HS-27A (cell line): ENCODE measurements at places on chromosomes 3 and 15.

- DNase-seq: no peak
Measured at GRCh38 chr3:175337631-175338030, 478.5 kb downstream of the NAALADL2 start.

DNA sequence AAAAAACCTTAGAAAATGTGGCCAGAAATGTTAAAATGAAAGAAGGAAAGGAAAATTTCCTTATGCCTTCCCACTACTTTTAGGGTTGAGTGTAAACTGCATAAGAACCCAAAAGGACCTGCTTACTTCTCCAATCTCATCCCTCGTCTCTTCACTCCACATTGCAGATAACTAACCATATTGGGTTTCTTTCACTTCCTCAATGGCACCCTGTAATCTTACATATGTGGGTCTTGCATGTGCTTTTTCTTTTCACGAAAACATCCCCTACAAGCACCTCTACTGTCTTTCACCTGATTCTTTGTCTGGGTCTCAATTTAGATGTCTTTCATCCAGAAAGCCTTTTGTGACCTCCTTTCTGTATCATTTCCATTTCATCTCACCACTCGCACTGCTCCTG lies 23.1 kb downstream of the EOMES start:
- no peak for DNase-seq

GRCh38 chr3:168251371-168251770 lies 155.6 kb upstream of the GOLIM4 start:
- DNase-seq: no peak

GRCh38 chr3:18428036-18428435 lies 2.9 kb upstream of the SATB1 start:
- DNase-seq: no peak

DNA sequence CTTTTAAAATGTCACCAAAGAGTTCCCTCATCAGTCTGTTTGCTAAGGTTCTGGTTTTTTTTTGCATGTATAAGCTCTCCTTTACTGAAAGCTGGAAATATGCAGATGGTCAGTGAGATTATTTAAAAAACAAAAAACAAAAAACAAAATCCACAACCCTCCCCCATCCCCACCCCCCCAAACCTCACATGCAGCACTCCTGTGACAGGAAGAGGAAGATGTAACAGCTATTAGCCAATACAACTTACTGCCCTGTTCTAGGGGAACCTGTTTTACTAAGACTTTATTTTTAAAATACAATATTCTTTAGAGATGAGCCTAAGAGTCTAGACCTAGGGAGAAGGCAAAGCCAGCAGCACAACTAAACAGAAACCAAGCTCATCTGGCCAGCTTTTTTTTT lies 39.5 kb downstream of the ANP32A start:
- DNase-seq: no peak

GRCh38 chr3:182692695-182693094 lies 100.6 kb upstream of the ATP11B start:
- DNase-seq: no peak

GRCh38 chr3:191882289-191882688 lies 421.3 kb downstream of the PYDC2 start:
- no peak for DNase-seq

DNA sequence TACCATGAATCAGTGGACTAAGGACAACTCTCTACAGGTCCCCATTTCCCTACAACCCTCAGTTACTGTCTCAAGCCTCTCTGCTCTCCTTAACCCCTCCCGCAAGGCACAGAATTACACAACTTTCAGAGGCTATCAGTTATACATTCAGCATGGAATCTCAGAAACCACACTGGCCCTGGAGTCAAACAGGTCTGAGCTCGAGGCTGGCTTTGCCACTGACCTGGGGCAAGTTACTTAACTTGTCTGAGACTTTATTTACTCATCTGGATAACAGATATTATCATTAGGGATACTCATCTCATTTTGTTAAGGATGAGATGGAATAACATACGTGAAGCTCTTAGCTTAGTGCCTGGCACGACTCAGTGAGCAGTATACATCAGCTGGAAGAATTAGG lies 95.2 kb downstream of the WDR76 start:
- no peak for DNase-seq

DNA sequence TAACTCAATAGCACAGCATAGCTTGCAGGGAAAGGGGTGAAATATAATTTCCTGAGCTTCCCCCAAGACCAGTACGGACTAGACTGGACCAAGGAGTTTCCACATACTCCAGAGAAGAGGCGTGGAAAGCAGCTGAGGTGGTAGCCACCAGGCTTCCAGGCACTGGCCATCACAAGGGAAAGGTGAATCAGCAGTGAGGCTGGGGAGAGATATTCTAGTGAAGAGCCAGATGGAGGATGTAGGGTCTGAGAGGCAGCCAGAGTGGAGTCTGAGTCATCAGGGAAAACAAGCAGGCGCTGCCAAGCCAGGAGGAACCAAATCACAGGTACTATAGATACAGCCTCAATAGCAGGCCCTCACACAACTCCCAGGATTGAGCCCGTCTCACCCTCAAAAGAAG lies 9.6 kb upstream of the RASA2 start:
- no peak for DNase-seq

- no peak for DNase-seq
Measured at GRCh38 chr3:127467391-127467790, 123.1 kb downstream of the TPRA1 start.

GRCh38 chr3:131503320-131503635 lies 507 bp upstream of the MRPL3 start:
- no peak for DNase-seq

- DNase-seq: no peak
Measured at GRCh38 chr3:103067963-103068362, 633.1 kb downstream of the ZPLD1 start.

DNA sequence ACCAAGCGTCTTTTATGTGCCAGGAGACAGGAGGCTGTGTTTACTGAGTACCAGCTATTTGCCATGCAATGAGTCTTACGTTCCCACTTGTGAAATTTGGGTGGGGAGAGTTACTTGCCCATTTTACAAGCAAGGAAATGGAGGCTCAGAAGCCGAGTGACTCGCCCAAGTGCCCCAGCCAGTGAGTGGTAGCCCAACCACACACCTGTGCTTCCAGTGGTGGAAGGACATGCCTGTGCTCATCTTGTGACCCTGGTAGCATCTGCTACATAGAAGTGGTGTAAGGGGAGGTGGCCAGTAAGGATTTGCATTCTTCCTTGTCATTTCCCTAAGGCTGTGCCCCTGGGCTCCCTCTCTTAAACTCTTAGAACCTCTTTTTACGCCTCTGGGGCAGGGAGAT lies 49.3 kb downstream of the FBLN2 start:
- DNase-seq: no peak

DNA sequence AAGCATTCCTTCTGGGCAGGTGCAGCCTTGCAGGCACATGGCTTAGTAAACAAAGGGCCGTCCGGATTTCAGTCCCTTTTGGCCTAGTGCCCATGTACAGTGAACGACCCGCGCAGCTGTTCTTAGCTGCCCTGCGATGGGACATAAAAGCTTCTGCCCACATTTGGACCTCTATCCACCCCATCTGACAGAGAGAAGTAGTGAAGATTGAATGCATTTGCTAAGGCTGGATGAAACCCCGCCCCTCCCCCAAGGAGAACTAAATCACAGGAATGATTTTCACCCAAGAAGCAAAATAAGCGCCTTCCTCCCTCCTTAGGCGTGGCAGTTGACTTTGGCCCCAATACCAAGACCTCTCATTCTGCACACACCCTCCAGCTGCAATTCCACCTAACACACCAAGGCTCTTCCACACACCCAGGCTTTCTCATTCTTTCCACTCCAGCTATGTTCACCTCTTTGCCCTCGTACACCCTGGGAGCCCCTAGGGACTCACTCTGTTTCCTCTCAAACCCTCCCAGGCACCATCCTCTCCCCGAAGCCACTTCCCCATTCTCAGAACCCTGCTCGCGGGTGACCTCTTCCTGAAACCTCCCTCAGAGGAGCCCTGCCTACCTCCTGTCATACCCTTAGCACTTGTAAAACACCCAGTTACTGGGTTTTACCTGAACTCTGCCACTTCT lies 14.1 kb upstream of the HRH1 start:
- no peak for DNase-seq
